ENCODE measurements at places on chromosomes 12 and 14.
A peak's percentile ranks its signal among the peaks of the same experiment; 100 is the strongest.

GRCh38 chr14:35122696-35123387 is 490 bp downstream of the PRORP start:
- peak; percentile 43 for DNase-seq

DNA sequence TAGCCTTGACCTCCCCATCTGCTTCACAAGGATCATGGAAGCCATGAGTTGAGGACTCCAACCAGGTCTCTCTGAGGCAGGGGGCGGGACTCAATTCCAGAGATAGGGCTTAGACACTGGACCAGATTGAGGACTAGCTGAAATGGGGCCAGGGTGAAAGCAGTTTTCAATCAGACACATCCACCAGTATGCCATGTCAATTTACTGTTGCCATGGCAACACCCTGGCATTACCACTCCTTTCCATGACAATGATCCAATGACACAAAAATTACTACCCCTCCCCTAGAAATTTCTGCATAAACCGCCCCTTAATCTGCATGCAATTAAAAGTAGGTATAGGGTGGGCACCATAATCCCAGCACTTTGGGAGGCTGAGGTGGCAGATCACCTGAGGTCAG is 18.6 kb upstream of the DCAF5 start:
- DNase-seq = no peak

DNA sequence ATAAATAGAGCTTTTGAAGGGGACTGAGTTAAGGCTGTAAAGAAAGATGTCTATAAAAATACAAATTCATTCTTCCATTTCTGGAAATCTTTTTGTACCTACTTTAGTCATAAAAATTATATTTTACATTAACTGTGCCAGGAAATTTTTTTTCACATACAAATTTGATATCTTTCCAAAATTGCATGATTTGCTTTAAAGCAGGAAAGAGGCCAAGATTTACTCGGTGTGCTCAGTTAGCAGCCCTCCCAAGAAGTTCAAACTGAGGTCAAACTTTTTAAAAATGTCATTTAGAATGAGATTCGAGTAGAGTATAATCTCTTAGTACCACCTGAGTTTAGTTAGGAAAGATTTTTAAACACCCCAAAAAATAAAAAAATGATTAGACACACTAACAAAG is 173.2 kb upstream of the GRIP1 start:
- no peak for DNase-seq

DNA sequence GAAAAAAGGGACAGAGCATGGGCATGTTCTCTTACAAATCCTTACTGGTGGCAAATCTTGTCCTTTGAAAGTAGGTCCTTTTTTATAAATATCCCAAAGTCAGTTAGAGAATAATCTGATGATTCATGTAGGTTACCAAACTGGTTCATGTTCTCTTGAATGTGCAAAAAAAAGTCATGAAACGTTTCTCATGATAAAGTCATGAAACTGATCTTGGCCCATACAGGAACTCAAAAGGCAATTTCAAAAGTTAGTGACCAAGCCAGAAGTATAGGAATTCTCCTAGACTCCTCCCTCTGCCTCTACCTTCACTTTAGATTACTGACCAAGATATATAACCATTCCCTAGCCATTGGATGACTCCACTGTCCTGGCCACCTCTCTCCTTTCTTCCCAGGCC is 27.3 kb upstream of the SPTSSA start:
- no peak for DNase-seq

DNA sequence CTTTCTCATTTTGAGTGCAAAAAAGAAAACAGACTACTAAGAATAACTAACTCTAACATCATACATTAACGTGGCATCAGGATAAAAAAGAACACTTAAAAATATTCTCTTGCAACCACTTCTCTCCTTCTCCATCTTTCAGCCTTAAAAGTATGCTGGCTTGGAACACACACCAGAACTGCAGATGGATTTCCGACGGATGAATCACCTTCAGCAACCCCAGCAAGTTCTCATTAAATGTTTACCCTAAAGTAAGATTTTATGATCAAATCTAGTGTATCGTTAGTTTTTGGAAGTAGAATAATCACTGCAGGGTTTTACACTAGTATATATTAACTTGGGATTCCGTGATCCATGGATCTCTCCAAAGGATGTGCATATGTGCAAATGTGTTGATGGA is 1.2 kb downstream of the NEK9 start:
- no peak for DNase-seq

DNA sequence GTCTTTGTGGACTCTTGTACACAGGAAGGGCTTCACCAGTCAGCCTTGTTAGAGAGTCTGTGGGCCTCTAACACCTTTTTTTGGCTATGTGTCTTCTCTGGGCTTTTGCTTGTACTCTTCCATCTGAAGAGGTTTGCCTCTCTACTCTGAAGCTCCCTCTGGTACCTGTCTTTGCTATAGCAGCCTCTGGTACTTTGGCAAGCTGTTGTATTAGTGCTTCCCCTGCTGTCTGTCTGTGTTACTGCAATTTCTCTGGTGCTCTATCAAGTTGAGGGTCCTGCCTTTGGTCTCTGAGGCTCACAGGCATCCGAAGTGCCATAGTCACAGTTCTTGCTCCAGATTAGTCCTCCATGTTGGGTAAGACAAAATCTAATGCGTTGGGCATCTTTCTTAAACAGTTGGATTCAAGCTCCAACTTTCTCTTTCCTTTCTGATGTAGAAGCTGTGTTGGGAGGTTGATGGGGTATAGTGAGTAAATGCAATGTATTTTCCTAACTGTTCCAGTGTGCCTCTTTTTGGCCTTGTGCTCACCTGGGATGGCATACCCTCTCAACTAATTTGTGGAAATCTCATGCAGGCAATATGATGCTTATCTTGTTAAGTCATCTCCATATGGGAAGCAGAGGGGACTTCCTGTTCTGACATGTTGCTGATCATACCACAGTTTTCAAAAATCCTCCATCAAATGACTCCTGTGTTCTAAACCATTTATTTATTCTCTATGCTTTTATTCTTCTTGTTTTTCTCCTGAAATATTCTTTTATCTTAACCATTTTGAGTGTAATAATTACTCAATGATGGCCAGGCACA is 88.8 kb downstream of the ATF7IP start:
- peak; percentile 76 for DNase-seq

GRCh38 chr12:27552886-27553560 is 29.0 kb downstream of the PPFIBP1 start:
- no peak for DNase-seq

GRCh38 chr12:115354007-115354890 is 670.3 kb upstream of the TBX3 start:
- DNase-seq = no peak

- DNase-seq = no peak
Measured at GRCh38 chr14:74641601-74642391, 29.8 kb upstream of the LTBP2 start.

- peak; percentile 94 for DNase-seq
Measured at GRCh38 chr12:2813214-2814185, 1.0 kb downstream of the ITFG2 start.

GRCh38 chr12:78385541-78385940 is 479.0 kb upstream of the SYT1 start:
- no peak for DNase-seq

GRCh38 chr14:90302529-90303303 is 29.0 kb downstream of the NRDE2 start:
- peak; percentile 83 for DNase-seq

DNA sequence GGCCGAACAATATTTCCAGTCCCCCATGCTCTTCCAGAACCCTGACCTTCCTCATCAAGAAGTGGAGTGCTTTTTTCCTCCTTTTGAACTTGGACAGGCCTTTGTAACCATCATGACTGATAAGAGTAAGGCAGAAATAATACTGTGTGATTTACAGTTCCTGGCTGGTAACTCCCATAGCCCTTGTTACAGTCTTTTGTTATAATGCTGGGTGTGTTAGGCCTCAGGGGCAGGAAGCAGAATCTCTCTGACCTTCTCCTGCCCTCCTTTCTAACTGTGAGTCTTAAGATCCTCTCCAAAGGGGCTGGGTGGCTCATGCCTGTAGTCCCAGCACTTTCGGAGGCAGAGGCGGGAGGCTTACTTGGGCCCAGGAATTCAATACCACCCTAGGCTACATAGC is 59.5 kb downstream of the BCAT1 start:
- no peak for DNase-seq

GRCh38 chr12:112418273-112418607 is 507 bp upstream of the PTPN11 start:
- peak; percentile 76 for DNase-seq

DNA sequence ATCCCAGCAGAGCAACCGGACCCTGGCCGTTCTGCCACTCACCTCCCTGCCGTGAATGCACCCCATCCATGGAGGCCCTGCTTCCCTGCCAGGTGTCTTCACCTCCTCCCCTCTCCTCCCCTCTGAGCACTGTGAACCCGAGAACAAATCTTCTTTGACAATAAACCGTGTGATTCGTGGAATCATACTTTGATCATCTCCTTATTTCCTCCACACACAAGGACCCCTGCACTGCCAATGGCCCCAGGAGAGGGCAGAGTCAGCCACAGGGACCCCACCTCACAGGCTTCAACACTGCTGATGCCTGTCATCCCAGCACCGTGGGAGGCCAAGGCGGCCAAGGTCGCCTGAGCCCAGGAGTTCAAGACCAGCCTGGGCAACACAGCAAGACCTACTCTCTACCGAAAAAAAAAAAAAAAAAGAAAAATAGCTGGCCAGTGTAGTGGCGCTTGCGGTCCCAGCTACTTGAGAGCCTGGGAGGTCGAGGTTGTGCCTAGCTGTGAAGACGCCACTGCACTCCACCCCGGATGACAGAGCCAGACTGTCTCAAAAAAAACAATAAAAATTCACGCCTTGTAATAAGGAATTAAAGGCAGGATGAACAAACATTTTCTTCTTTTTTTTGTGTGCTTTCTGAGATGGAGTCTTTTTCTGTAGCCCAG is 1.1 kb downstream of the XRCC3 start:
- no peak for DNase-seq

DNA sequence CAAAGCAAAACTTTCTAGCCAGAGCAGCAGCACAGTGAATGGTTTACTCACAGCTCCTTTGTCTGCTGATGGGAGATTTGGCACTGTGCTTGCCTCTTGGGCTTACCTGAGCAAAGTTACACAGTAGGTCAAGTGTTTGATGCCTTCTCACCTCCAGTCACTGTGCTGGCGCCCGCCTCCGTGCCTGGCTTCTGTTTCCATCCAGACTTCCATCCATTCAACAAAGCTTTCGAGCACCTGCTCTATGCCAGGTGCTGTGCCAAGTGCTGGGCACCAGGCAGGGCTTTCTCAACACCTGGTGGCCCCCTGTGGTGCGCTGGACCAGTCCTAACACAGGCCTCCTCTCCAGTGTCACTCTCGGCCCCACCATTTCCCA is 199.2 kb upstream of the EEA1 start:
- DNase-seq = no peak
